Activated naive CD8-positive, alpha-beta T cell treated with anti-CD3 and anti-CD28 coated beads, Interleukin-2, amount 10 ng/mL, durations not matched to agents 7 days and 5 days (primary cell): ENCODE measurements at places on chromosomes 4 and X.

GRCh38 chr4:101230801-101231426, 116.4 kb downstream of the PPP3CA start:
- no peak overlapping the region for H3K27ac ChIP-seq
- no peak for DNase-seq
- H3K27me3 ChIP-seq, result no peaks in the 10 kb centered on the region
- H3K4me3 ChIP-seq, result no peak overlapping the region

DNA sequence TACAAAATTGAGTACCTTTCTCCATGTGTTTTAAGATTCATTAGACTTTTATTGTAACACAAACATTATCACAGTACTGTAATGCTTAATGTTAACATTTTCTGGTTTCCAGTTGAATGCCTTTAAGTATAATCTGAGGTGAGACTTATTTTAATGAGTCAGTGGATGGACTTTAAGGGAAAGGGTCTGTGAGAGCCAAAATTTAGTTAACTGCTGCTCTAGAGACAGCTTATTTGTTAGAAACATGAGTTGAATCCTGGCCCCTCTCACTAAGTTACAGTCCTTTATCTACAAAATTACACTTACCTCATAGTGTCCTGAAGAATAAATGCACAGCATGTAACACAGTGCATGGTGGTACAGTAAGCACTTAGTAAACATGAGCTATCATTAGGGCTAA, 66.0 kb downstream of the PGRMC2 start:
- no peaks in the 10 kb centered on the region for H3K36me3 ChIP-seq
- H3K4me1 ChIP-seq, result no peaks in the 10 kb centered on the region
- H3K4me3 ChIP-seq, result no peak overlapping the region
- no peaks in the 10 kb centered on the region for H3K27me3 ChIP-seq
- no peak overlapping the region for H3K27ac ChIP-seq
- no peak for DNase-seq

DNA sequence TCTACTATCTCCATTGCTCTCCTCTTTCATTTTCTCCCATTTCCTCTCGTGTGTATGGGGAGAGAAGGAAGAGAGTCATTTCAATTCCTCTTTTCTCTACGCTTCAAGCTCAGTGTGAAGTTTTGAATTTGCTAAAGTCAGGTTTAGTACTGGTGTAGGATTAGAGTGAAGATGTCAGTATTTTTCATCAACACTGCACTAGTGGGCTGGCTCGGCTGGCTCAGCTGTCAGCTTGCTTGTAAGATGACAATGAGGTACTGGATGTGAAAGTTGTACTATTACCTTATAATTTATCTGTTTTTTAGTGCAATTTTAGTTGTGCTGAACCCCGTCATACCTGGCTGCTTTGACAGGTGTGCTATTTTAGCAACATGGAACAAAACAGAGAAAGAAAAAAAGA, 2.1 kb upstream of the SH2D1A start:
- peak overlapping the region; percentile 81 for H3K4me3 ChIP-seq
- DNase-seq, result no peak
- H3K27me3 ChIP-seq, result no peaks in the 10 kb centered on the region

GRCh38 chr4:125526420-125526819, 211.7 kb downstream of the FAT4 start:
- no peak for DNase-seq
- no peak overlapping the region for H3K27ac ChIP-seq
- no peak overlapping the region for H3K4me3 ChIP-seq
- no peaks in the 10 kb centered on the region for H3K27me3 ChIP-seq
- no peaks in the 10 kb centered on the region for H3K36me3 ChIP-seq
